ENCODE measurements at places on chromosomes 1 and 21.

- no peak for DNase-seq
Measured at GRCh38 chr21:27419153-27419552, 452.3 kb upstream of the ADAMTS5 start.

- no peak for DNase-seq
Measured at GRCh38 chr1:33267468-33268205, 11.3 kb downstream of the ZNF362 start.

DNA sequence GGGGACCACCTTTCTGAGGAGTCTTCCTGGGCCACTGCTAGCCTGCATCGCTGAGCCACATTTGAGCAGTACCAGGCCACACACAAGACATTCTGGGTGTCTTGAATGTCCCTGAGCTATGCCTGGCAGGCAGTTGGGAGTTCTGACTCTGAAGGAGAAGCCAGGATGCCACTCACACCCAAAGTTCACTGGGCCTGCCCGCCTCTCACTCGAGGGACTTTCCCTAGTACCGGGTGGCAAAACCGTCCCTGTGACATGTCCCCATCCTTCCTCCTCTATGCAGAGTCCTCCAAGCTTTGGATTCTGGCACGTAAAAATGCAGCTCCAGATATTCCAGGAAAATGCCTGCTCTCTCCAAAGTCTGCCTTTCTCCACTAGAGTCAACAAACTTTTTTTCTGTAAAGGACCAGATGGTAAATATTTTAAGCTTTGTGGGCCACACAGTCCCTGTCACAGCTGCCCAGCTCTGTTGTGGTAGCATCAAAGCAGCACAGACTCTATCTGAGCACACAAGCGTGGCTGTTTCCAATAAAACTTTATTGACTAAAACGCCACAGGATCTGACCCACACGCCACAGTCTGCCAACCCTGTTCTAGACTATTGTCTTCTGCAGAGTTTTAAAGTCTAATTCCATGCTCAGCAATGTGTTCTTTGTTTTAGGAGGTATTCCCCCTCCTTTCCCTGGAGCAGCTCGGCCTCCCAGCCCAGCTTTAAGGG lies 19.2 kb upstream of the GUCA2B start:
- DNase-seq, result no peak

- no peak for DNase-seq
Measured at GRCh38 chr1:1470626-1471388, 758 bp upstream of the ATAD3B start.

GRCh38 chr1:159829273-159829634 lies 2.6 kb downstream of the SLAMF8 start:
- no peak for DNase-seq

DNA sequence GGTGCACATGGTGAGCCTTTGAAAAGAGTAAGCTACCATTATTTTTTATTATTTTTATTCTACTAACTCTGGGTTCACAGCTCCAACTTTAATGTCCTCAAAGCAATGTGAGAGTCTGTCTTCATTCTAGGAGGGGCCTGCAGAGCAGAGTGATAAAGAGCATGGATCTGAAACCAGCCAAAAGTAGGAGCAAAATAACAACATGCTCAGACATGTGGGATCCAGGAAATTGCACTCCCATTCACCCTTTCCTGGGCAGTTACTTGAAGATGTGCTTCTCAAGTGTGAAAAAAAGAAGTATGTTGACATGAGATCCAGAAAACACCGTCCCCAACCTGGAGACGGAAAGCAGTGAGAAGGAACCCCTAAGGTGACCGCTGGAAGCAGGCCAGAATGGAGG lies 8.7 kb upstream of the LIN28A start:
- no peak for DNase-seq

DNA sequence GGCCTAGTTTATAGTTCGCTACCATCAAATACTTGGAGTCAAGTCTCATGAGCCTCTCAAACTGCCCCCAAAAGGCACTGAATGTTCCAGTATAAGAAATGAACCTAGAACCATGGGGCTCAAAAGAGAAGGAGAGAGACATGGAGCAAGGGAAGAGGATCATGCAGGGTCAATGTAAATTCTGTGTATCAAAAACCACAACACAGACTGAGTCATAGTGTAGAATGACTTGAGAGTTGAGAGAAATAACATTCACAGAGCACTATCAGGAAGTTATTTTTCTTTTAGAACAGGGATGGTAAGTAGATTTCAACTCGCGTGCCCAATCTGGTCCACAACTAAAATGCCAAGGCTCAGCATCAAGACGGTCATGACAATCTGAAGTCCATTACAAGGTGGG lies 59.8 kb downstream of the GNG12 start:
- DNase-seq, result no peak

GRCh38 chr1:23475641-23476040 lies 8.3 kb downstream of the ASAP3 start:
- no peak for DNase-seq

DNA sequence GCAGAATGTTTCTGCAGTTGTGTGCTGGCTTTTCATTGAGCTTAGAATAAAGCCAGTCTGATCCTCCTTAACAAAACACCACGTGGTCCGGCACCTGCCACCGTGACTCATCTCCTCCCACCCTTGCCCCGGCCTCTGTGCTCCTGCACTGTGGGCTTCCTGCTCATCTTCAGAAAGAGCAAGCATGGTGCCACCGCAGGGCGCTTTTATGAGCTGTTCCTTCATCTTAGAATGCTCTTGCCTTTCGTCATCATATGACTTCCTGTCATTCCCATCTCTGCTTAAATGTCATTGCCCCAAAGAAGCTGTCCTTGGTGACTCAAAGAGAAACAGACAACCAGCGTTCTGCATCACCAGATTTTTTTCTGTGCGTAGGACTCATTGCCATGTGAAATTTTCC lies 117.8 kb downstream of the HHAT start:
- no peak for DNase-seq

DNA sequence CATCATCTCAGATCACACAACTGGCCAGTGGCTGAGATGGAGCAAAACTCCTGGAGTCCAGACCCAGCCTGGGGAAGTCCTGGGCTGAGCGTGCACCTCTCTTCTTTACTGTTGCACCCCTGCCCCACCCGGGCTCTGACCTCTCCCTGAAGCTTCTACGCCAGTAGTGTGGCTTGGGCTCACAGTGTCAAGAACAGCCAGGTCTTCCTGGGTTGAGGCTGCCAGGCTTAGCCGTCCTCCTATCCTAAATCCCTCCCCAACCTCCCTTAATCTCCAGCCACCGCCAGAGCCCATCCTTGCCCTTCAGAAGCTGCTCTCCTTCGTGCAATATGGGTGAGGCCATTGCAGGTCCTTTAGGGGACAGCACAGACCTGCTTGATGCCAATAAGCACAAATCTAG lies 399.2 kb upstream of the VAMP3 start:
- DNase-seq, result no peak

DNA sequence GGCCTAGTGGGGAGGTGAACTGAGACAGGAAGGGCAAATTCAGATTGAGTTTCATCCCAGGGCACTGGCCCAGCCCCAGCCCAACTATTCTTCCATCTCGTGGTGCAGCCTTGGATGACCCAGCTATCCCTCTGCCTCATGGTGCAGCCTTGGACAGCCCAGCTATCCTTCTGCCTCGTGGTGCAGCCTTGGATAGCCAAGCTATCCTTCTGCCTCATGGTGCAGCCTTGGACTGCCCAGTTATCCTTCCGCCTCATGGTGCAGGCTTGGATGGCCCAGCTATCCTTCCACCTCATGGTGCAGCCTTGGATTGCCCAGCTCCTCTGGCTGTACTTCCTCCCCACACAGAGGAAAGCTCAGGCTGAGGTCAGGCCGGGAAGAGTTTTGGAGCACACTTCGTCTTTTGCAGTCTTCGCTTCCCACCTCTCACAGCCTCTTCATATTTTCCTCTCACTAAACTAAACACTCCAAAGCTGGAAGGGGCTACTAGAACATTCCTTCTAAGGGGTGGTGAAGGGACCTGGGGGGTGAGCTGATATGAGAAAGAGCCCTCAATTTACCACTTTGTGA lies 69.8 kb upstream of the TTC34 start:
- no peak for DNase-seq

- no peak for DNase-seq
Measured at GRCh38 chr1:1307261-1307922, 338 bp downstream of the ACAP3 start.

- no peak for DNase-seq
Measured at GRCh38 chr1:165703648-165704047, 5.3 kb upstream of the ALDH9A1 start.

DNA sequence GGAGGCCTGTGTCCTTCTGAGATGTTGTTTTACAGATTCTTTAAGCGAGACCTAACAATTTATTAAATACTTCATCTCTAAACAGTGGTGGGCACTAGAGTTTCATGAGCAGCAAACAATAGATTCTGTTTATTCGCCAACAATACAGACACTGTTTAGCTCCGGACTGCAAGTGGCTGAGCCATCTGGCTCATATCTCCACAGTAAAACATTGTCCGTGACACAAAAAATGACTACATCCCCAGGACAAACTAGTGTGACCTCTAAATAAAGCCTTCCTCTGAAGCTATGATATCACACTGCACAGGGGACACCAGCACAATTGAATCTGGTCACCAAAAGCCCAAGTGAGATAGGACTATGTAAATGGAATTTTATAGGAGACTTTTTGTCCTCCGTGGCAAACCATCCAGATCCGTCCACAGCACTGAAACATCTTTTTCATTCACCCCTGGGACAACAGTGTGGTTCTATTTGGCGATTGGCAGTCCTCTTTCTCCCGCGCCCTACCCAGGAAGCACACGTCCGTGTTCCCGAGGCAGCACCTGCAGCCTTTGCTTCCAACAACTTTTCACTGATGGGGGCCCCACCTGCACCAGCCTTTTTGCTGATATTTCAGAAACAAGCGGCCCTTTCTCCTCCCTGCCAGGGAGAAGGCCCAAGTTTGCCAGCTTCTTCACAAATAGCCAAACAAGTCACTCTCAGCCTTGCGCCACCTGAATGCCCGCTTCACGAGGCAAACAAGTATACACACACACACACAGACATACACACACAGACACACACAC lies 47.4 kb downstream of the OLIG1 start:
- no peak for DNase-seq

DNA sequence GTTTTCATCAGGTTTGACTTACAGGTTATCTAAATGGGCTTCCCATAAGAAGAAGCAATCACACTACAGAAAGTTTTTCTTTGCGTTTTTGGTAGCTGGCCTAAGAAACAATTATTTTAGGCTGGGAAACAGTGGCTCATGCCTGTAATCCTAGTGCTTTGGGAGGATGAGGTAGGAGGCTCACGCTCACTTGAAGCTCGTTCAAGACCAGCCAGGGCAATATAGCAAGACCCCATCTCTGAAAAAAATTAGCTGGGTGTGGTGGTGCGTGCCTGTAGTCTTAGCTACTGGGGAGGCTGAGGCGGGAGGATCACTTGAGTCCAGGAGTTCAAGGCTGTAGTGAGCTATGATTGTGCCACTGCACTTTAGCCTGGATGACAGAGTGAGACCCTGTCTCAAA lies 1.6 kb upstream of the REN start:
- no peak for DNase-seq

- DNase-seq, result no peak
Measured at GRCh38 chr1:68221001-68221979, 11.0 kb downstream of the WLS start.

DNA sequence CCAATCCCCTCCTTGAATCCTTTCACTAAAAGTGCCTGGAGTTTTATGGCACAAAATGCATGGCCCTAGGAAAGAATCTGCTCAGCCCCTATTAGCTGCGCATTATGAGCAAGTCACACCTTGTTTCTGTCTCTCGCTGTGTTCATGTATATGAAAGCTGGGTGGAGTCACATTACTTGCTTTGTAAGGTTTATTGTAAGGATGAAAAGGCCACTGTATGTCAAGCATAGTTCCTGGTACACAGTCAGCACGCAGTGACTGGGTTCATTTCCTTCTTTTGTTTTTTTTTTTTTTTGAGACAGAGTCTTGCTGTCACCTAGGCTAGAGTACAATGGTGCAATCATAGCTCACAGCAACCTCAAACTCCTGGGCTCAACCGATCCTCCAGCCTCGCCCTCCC lies 6.7 kb upstream of the SLC9A1 start:
- DNase-seq, result no peak

- DNase-seq, result no peak
Measured at GRCh38 chr1:230276401-230276800, 149.7 kb downstream of the PGBD5 start.

- DNase-seq, result no peak
Measured at GRCh38 chr1:94385308-94385929, 32.8 kb upstream of the ABCD3 start.

DNA sequence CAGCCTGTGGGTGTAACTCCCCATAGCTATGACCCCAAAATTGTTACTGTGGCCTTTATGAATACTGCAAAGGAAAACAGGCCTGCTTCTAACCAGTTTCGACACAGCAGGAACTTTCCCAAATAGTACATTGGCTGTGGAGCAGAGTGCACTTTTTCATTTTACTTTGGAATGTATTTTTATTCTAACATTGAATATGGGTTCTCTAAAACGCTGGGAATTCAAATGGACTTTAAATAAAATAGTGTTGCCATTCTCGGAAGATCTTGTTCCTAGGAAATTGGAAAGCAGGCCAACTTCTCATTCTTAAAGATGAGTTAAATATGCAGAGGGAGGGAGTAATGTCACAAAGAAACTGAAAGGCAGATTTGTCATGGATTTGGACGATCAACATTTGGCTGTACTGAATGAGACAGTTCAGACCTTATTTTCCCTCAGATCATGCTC lies 39.6 kb upstream of the ARHGAP29 start:
- DNase-seq, result no peak

DNA sequence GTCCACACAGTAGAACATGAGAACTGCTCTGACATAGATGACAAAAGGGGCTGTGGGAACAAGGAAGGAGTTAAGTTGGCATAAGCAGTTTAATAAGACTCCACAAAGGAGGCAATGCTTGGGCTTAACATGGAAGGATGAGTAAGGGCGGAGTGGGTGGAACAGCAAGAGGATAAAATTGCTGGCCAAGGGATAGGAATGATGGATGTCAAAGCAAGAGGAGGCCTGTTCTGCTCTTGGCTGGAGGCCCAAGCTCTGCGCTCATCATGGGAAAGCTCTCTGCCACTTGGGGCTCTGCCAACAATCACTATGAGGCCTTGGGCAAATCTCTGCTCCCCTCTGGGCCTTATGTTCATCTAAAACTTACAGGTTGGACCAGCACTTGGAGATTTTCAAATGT lies 98.3 kb upstream of the CAMK1G start:
- no peak for DNase-seq

DNA sequence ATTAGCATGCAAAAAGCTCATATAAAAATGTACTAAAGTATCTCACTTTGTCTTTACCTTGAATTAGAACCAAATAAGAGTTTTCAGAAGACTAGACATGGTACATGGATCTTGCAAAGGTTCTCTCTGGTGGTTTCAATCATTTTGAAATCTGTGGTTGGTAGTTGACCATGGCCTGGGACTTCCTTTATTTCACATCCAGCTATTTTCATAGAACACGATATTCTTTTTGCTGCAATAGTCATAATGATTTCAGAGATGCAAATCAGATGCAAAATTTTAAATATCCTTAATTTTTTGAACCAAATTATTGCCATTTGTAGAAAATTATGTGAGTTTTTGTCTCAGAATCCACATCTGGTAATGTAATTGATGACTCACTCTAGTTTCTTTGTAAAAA lies 375.1 kb upstream of the ZP4 start:
- DNase-seq, result no peak

DNA sequence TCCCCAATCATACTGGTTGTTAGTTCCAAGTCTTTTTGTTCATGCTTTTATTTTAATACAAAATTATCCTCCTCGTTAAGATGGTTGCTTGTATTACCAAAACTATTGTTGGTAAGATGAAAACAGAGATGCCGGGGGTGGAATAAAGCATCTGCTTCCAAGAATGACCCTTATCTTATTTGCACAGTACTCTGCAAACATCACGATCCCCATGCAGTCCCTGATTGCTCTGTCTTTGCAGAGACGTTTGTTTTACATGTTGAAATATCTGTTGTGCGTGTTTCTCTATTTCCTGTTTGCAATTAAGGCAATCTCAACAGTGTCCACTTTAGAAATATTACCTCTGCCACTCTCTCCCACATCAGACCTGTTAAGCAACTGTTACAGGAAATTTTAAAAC lies 141.3 kb upstream of the NCAM2 start:
- DNase-seq, result no peak

Measured in AG04449 (cell line).